ENCODE measurements at places on chromosomes 13 and 19.
A peak's percentile ranks its signal among the peaks of the same experiment; 100 is the strongest.

GRCh38 chr13:29716493-29716892 is 121.0 kb upstream of the SLC7A1 start:
- no peak for DNase-seq

- no peak for DNase-seq
These were observed 559.9 kb downstream of the KCTD12 start for GRCh38 chr13:76326343-76326742.

GRCh38 chr13:106796280-106797047 is 228.5 kb upstream of the ARGLU1 start:
- no peak for DNase-seq

- peak; percentile 15 for DNase-seq
These were observed 21.2 kb downstream of the CCNA1 start for GRCh38 chr13:36453516-36453915.

DNA sequence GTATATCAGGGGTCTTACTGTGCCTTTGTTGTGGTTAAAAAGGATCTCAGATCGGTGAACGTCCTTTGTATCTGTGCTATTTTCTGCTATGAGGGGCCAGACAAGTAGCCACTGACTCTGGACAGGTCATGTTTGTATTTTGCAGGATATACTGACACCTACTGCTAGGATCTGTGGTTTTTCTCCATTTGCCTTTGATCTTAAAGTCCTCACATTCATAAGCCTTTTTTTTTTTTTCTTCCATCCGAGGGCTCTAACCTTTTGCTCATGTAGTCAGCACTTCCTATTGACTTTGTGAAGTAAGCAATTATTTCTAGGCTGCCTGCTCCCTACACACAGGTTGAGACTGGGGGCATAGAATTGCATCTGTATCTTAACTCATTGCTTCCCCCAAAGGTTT is 106.2 kb downstream of the SLITRK5 start:
- DNase-seq = peak; percentile 11
